ENCODE measurements at places on chromosomes 4 and X. TPM values are rescaled to one million over a fixed set of nuclear protein-coding genes. Genes with fewer than 3 reads are reported as not detected.

CC2D2A gene
- total RNA-seq = 26.7 TPM

FABP2 gene
- not detected for total RNA-seq

TEX13B gene
- total RNA-seq = not detected

PGK1 gene
- 194 TPM for total RNA-seq

NEUROG2 gene
- not detected for total RNA-seq

CSAG1 gene
- total RNA-seq = not detected

REST gene
- total RNA-seq = 39.6 TPM

CXCL10 gene
- under 0.01 TPM for total RNA-seq

PITX2 gene
- total RNA-seq = 7.8 TPM

C4orf50 gene
- not detected for total RNA-seq

GUCY1A1 gene
- 0.43 TPM for total RNA-seq

AFF2 gene
- not detected for total RNA-seq

RNF212 gene
- total RNA-seq = 3.0 TPM

PHF8 gene
- total RNA-seq = 22.9 TPM

JCHAIN gene
- 2.6 TPM for total RNA-seq

VSIG1 gene
- total RNA-seq = not detected

NUDT11 gene
- total RNA-seq = 12.1 TPM

PWWP3B gene
- total RNA-seq = 5.2 TPM

NEXMIF gene
- total RNA-seq = not detected

PABPC5 gene
- total RNA-seq = 1.3 TPM

Data from fibroblast of villous mesenchyme (primary cell).